ENCODE measurements at places on chromosomes 13 and 19. TPM values are rescaled to one million over a fixed set of nuclear protein-coding genes. Genes with fewer than 3 reads are reported as not detected.

The TUBA3C gene
- not detected for polyA plus RNA-seq

The OR7D2 gene
- polyA plus RNA-seq = not detected

The LYPD4 gene
- not detected for polyA plus RNA-seq

The NKPD1 gene
- polyA plus RNA-seq = 0.11 TPM

The HDGFL2 gene
- polyA plus RNA-seq = 58.9 TPM

The ZNF497 gene
- polyA plus RNA-seq = 3.9 TPM

The EPN1 gene
- 85.8 TPM for polyA plus RNA-seq

The DPF1 gene
- polyA plus RNA-seq = 1.3 TPM

The ZNF296 gene
- 0.39 TPM for polyA plus RNA-seq

Measured in right renal cortex interstitium (tissue), 3 donors.